ENCODE measurements at places on chromosomes 1 and 21. TPM values are rescaled to one million over a fixed set of nuclear protein-coding genes. Genes with fewer than 3 reads are reported as not detected.

DNA sequence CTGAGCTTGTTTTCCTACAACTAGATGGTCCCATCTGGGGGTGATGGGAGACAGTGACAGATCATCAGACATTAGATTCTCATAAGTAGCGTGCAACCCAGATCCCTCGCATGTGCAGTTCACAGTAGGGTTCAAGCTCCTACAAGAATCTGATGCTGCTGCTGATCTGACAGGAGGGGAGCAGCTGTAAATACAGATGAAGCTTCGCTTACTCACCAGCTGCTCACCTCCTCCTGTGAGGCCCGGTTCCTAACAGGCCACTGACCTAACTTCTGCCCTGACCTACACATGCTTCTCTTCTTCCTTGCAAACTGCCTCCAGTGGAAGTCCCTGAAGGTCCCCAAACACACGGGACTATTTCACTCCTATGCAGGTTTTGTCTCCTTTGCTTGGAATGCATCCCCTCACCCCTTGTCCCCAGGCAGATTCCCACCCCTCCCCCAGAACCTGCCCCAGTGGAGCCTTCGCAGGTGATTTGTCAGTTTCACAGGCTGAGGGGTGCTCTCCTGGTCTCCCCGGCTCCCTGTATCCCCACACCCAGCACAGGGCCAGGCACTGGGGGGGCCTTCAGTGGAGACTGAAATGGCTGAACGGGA lies 5.7 kb upstream of the ZBTB48 start:
- H3K36me3 ChIP-seq = no peaks in the 10 kb centered on the region
- peaks cover 13% of the 10 kb centered on the region for H3K4me1 ChIP-seq
- no peak overlapping the region for H3K27ac ChIP-seq
- no peak overlapping the region for H3K4me3 ChIP-seq

DNA sequence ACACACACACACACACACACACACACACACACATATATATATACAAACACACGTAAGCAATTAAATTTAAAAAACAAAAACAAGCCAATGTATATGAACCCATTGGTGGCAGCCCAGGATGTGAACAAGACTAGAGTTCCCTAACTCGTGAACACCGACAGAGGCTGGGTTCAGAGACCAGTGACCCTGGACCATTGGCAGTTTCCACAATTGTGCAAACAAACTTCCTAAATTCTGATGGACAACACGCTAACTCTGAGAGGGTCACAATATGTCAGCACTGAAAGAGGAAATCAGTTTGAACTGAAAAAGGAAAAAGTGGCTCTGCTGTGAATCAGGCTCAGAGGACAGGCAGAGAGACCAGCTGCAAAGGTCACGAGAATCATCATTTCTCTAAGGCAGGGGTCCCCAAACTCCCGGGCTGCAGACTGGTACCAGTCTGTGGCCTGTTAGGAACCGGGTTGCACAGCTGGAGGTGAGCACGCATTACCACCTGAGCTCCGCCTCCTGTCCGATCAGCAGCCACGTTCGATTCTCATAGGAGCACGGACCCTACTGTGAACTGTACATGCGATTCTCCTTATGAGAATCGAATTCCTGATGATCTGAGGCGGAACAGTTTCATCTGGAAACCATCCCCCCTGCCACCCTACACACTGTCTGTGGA lies 50.5 kb upstream of the ERO1B start:
- no peak overlapping the region for H3K27ac ChIP-seq
- no peak for DNase-seq
- H3K4me1 ChIP-seq = peaks cover 4% of the 10 kb centered on the region

DNA sequence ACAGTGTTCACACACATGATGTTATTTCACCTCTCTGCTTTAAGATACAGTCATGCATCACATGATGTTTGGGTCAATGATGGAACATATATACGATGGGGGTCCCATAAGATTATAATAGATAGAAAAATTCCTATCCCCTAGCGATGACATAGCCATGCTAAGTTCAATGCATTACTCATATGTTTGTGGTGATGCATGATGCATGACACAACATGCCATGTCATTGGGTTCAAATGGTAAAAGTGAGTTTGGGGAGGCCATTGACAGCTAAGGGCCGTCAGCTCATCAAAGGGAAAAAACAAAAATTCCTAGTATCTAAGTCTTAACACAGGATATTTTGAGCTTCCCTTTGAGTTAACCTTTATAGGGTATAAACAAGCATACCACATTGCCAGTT lies 73.6 kb downstream of the ATP1A1 start:
- DNase-seq = no peak
- H3K4me3 ChIP-seq = no peak overlapping the region
- H3K4me1 ChIP-seq = no peaks in the 10 kb centered on the region
- no peak overlapping the region for H3K27ac ChIP-seq
- no peaks in the 10 kb centered on the region for H3K27me3 ChIP-seq

DNA sequence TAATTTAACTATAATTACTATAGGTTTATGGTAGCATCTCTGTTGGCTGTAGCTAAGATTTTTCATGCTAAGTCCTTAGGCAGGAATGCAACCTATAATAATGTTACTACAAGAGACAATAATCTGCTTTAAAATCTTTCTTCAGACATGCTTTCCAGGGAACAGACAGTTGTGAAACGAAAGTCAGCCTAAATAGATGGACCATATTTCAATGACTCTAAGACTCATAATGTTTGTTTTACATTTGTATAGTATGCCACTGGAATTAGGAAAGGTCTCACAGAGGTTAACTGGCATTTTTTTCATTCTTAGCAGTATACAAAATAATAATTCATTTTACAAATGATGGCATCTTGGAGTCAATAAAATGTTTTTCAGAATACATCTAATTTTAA lies 8.1 kb downstream of the RERE start:
- no peak overlapping the region for H3K4me3 ChIP-seq
- no peak overlapping the region for H3K27ac ChIP-seq
- peaks cover 10% of the 10 kb centered on the region for H3K4me1 ChIP-seq
- DNase-seq = no peak
- no peaks in the 10 kb centered on the region for H3K27me3 ChIP-seq
- H3K36me3 ChIP-seq = no peaks in the 10 kb centered on the region

GRCh38 chr21:39525129-39525528 lies 73.4 kb downstream of the SH3BGR start:
- H3K4me3 ChIP-seq = no peak overlapping the region
- no peak overlapping the region for H3K27ac ChIP-seq
- H3K4me1 ChIP-seq = no peaks in the 10 kb centered on the region
- no peaks in the 10 kb centered on the region for H3K36me3 ChIP-seq

Gene DSCAM
- total RNA-seq = under 0.01 TPM

Gene MATN1
- not detected for total RNA-seq

Gene AMY1B
- total RNA-seq = not detected

Gene CTSE
- total RNA-seq = not detected

Gene RAB25
- total RNA-seq = not detected

Data from tibial nerve (tissue), 4 donors.